ENCODE measurements at places on chromosomes 3 and 15.

DNA sequence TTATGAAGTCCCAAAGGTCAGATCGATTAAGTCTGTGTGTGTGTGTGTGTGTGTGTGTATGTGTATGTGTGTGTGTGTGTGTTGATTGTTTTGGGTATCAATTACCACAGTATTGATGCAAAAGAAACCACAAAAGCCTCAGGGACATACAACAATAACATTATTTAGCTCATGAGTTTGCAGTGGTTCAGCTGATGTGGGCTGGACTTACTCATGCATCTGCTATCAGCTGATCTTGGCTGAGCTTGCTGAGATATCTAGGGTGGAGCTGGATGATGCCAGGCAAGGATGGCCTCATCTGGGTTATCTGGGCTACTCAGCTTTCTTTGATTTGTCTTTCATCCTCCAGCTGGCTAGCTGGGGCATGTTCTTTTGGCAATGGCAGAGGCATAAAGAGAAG lies 82.4 kb upstream of the PRR23C start:
- no peaks in the 10 kb centered on the region for H3K36me3 ChIP-seq
- H3K4me3 ChIP-seq: no peak overlapping the region
- no peak for DNase-seq
- no peaks in the 10 kb centered on the region for H3K4me1 ChIP-seq
- H3K27ac ChIP-seq: no peak overlapping the region

GRCh38 chr15:29785642-29786041 lies 36.6 kb downstream of the TJP1 start:
- DNase-seq: no peak
- H3K36me3 ChIP-seq: no peaks in the 10 kb centered on the region
- H3K4me3 ChIP-seq: no peak overlapping the region
- no peaks in the 10 kb centered on the region for H3K4me1 ChIP-seq
- no peak overlapping the region for H3K27ac ChIP-seq

- H3K27me3 ChIP-seq: peaks cover 17% of the 10 kb centered on the region
- no peaks in the 10 kb centered on the region for H3K4me1 ChIP-seq
- no peaks in the 10 kb centered on the region for H3K36me3 ChIP-seq
- no peak overlapping the region for H3K27ac ChIP-seq
Observed at GRCh38 chr15:58070801-58071418, 5.4 kb upstream of the ALDH1A2 start.

DNA sequence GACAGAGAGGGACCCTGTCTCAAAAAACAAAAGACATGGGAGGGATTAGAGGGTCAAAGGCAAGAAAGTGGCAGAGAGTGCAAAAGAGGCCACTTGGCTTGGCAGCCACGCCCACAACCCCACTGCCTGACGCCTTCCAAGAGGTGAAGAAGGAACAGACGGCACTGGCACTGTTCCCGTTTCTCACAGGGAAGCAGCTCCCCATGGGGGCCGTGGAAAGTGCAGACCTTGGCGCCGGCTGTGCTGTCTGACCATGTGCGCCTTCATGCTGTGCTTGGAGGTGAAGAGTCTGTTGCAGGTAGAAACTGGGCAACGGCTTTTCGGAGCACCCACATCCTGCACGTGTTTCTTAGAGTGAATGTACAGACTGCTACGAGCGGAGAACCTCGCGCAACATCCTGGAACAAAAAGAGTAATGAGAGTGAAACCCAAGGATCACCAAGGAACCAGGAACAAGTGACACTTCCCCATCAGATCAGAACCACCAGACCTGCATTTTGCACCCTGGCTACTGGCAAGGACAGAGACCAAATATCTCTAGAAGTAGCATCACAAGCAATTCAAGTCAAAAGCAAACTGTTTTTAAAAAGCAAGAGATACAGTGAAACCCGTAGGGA lies 9.7 kb downstream of the ZXDC start:
- no peaks in the 10 kb centered on the region for H3K27me3 ChIP-seq
- H3K36me3 ChIP-seq: peaks cover 30% of the 10 kb centered on the region
- no peaks in the 10 kb centered on the region for H3K4me1 ChIP-seq
- H3K4me3 ChIP-seq: no peak overlapping the region
- DNase-seq: no peak
- H3K27ac ChIP-seq: no peak overlapping the region

DNA sequence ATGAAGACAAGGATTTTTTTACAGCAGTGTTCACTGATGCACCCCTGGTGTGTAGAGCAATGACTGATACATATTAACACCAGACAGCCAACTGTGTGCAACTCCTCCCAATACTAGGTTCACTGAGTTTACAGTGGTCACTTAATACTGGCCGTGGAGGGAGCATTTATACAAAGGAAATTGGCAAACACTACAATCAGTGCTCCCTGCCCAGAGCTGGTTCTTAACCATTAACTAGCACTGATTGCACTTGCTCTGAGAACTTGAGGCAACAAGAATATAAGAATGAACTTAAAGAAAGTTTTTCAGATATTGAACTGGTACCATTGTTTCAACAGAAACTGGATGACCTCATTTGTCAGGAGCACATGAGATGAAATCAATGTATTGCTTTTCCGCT lies 110.6 kb downstream of the MAGI1 start:
- H3K4me1 ChIP-seq: no peaks in the 10 kb centered on the region
- no peaks in the 10 kb centered on the region for H3K36me3 ChIP-seq
- no peak for DNase-seq
- no peak overlapping the region for H3K27ac ChIP-seq
- H3K27me3 ChIP-seq: no peaks in the 10 kb centered on the region

DNA sequence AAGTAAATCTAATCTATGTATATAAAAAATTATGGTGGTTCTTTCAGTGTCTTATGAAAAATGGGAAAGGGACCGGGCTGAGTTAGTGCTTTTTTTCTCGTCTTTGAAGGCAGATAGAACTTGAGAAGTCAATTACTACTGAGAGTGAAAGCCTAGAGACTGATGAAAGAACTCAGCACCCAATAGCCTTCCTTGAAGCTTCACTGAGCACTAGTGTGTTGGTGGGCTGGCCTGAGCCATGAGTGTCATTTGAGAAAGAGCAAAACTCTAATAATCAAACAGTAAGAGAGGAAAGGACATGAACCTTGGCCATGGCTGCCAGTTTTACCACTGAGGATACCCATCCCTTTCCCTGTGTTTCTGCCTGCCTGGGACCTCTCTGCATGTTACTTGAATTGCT lies 428.3 kb upstream of the RASGRP1 start:
- no peak overlapping the region for H3K4me3 ChIP-seq
- peak overlapping the region; percentile 21 for H3K27ac ChIP-seq
- H3K36me3 ChIP-seq: no peaks in the 10 kb centered on the region
- no peaks in the 10 kb centered on the region for H3K27me3 ChIP-seq
- DNase-seq: no peak

GRCh38 chr3:83849106-83849730 lies 1109.6 kb upstream of the CADM2 start:
- no peak overlapping the region for H3K27ac ChIP-seq
- H3K4me3 ChIP-seq: no peak overlapping the region
- H3K27me3 ChIP-seq: no peaks in the 10 kb centered on the region
- no peaks in the 10 kb centered on the region for H3K4me1 ChIP-seq
- no peak for DNase-seq

GRCh38 chr3:59692117-59692516 lies 642.3 kb upstream of the CFAP20DC start:
- H3K27me3 ChIP-seq: no peaks in the 10 kb centered on the region
- H3K36me3 ChIP-seq: no peaks in the 10 kb centered on the region
- H3K27ac ChIP-seq: no peak overlapping the region
- no peaks in the 10 kb centered on the region for H3K4me1 ChIP-seq
- H3K4me3 ChIP-seq: no peak overlapping the region
